SJSA1 (cell line): ENCODE measurements at places on chromosomes 2 and 18. TPM values are rescaled to one million over a fixed set of nuclear protein-coding genes. Genes with fewer than 3 reads are reported as not detected.

Gene CCDC141
- total RNA-seq = not detected in 2 replicates

Gene LYG1
- total RNA-seq = 0.37 TPM in 1 of 2 replicates, not detected in the other

Gene ITM2C
- total RNA-seq = 161 and 216 TPM in 2 replicates

Gene GKN1
- total RNA-seq = not detected in 2 replicates

Gene RTP5
- not detected in 2 replicates for total RNA-seq

Gene IL1F10
- total RNA-seq = not detected in 2 replicates

Gene MOGAT1
- total RNA-seq = not detected in 2 replicates

Gene CIB4
- total RNA-seq = not detected in 2 replicates

Gene TMEM247
- not detected in 2 replicates for total RNA-seq

Gene ZNF512
- total RNA-seq = 35.2 and 52.8 TPM in 2 replicates

Gene MTX2
- total RNA-seq = 34.1 and 34.3 TPM in 2 replicates

Gene MC5R
- total RNA-seq = not detected in 2 replicates

Gene PLEKHH2
- 4.5 and 9.4 TPM in 2 replicates for total RNA-seq

Gene DNAJC5G
- not detected in 2 replicates for total RNA-seq

Gene RAB27B
- total RNA-seq = 0.88 and 1.1 TPM in 2 replicates

Gene UNC50
- total RNA-seq = 54.8 and 56.0 TPM in 2 replicates

Gene FTCDNL1
- total RNA-seq = not detected in 2 replicates

Gene PMAIP1
- 24.2 and 31.7 TPM in 2 replicates for total RNA-seq

Gene EFHD1
- 0.66 and 1.4 TPM in 2 replicates for total RNA-seq

Gene ELOA2
- not detected in 2 replicates for total RNA-seq

Gene OTOS
- not detected in 2 replicates for total RNA-seq

Gene CYRIA
- total RNA-seq = 1.00 and 1.7 TPM in 2 replicates

Gene PAIP2B
- 0.25 and 0.34 TPM in 2 replicates for total RNA-seq

Gene ADGRF3
- total RNA-seq = 0.18 and 1.1 TPM in 2 replicates

Gene GTF2A1L
- 0.11 TPM in 1 of 2 replicates, not detected in the other for total RNA-seq

Gene TRAPPC8
- 34.4 and 40.5 TPM in 2 replicates for total RNA-seq

Gene SIX3
- total RNA-seq = not detected in 2 replicates

Gene GALNT13
- not detected in 2 replicates for total RNA-seq

Gene CTDP1
- 23.0 TPM in 2 replicates for total RNA-seq

Gene ITGB6
- not detected in 2 replicates for total RNA-seq

Gene VSNL1
- 1.00 and 4.1 TPM in 2 replicates for total RNA-seq

Gene MAP2
- 0.21 and 0.34 TPM in 2 replicates for total RNA-seq

Gene CRACDL
- not detected in 2 replicates for total RNA-seq

Gene CXCR1
- not detected in 2 replicates for total RNA-seq

Gene LOXHD1
- not detected in 2 replicates for total RNA-seq
